Naive thymus-derived CD4-positive, alpha-beta T cell (primary cell): ENCODE measurements at places on chromosomes 16 and 17. TPM values are rescaled to one million over a fixed set of nuclear protein-coding genes. Genes with fewer than 3 reads are reported as not detected.

DNA sequence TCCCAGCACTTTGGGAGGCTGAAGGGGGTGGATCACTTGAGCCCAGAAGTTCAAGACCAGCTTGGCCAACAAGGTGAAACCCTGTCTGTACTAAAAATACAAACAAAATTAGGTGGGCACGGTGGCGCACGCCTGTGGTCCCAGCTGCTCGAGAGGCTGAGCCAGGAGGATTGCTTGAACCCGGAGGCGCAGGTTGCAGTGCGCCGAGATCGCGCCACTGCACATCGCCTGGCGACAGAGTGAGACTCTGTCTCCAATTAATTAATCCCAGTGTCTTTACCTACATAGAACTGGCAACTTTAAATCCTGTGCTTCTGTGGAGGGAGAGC, 1.5 kb upstream of the ELOB start:
- H3K27me3 ChIP-seq: no peaks in the 10 kb centered on the region
- DNase-seq: no peak
- peak overlapping the region; percentile 93 for H3K4me3 ChIP-seq
- H3K27ac ChIP-seq: peak overlapping the region; percentile 99
- no peaks in the 10 kb centered on the region for H3K36me3 ChIP-seq

- no peak overlapping the region for H3K4me3 ChIP-seq
- no peaks in the 10 kb centered on the region for H3K4me1 ChIP-seq
- no peaks in the 10 kb centered on the region for H3K27me3 ChIP-seq
- no peak for DNase-seq
Observed at GRCh38 chr16:30867747-30868146, 26.1 kb downstream of the BCL7C start.

GRCh38 chr16:24747441-24747840, 18.0 kb downstream of the TNRC6A start:
- no peaks in the 10 kb centered on the region for H3K27me3 ChIP-seq
- peaks cover 43% of the 10 kb centered on the region for H3K4me1 ChIP-seq
- no peaks in the 10 kb centered on the region for H3K36me3 ChIP-seq

GRCh38 chr17:17942846-17943245, 29.4 kb downstream of the TOM1L2 start:
- no peaks in the 10 kb centered on the region for H3K27me3 ChIP-seq
- H3K36me3 ChIP-seq: no peaks in the 10 kb centered on the region
- peaks cover 8% of the 10 kb centered on the region for H3K4me1 ChIP-seq
- H3K4me3 ChIP-seq: no peak overlapping the region
- H3K27ac ChIP-seq: no peak overlapping the region

- H3K4me1 ChIP-seq: peaks cover 7% of the 10 kb centered on the region
- H3K36me3 ChIP-seq: peaks cover 4% of the 10 kb centered on the region
- H3K4me3 ChIP-seq: no peak overlapping the region
- no peaks in the 10 kb centered on the region for H3K27me3 ChIP-seq
- no peak for DNase-seq
- no peak overlapping the region for H3K27ac ChIP-seq
Observed at GRCh38 chr16:87838643-87839541, 30.4 kb downstream of the SLC7A5 start.

- H3K4me1 ChIP-seq: no peaks in the 10 kb centered on the region
- no peak overlapping the region for H3K4me3 ChIP-seq
- no peak overlapping the region for H3K27ac ChIP-seq
- DNase-seq: no peak
Observed at GRCh38 chr16:70688246-70688742, 2.4 kb upstream of the MTSS2 start.

- H3K27ac ChIP-seq: peak overlapping the region; percentile 81
- no peak for DNase-seq
- peak overlapping the region; percentile 91 for H3K4me3 ChIP-seq
Observed at GRCh38 chr17:8210761-8211458, 535 bp upstream of the AURKB start.

DNA sequence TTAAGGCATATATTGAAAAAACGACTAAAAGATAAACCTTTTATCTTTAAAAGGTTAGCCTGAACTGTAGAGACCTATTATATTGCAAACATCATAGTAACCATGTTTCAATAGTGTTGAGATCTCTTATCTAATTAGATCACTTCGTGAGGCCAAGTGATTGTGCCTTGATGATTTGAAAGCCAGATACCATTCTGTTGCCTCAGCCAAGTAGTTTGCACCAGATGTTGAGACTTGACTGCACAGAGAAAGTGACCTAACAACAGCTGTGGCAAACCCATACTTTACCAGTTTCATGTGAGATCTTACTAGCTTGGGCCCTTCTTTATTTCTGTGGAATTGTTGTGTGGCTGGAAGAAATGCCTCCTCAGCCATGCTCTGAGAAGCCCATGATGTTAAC, 717.3 kb downstream of the KCNJ2 start:
- DNase-seq: no peak
- H3K27ac ChIP-seq: no peak overlapping the region
- no peaks in the 10 kb centered on the region for H3K36me3 ChIP-seq

DNA sequence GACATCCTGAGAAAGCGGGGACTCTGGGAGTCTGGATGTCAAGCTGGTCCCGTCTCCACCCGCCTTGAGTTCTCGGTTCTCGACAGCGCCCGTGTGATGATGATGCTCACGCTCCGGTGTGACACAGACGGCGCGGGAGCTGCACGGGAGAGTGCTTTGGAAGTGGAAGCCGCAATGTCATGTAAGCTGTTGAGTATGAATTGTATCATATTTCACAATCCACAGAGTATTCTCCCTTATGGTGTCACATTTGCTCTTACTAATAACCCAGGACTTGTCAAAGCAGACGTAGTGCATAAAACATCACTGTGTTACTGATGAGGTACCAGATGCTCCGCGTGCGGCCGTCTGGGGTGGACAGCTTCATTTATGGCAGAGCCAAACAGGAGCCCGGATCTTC, 217.5 kb upstream of the CHMP6 start:
- peak overlapping the region; percentile 36 for H3K4me3 ChIP-seq
- peaks cover 10% of the 10 kb centered on the region for H3K36me3 ChIP-seq
- H3K27ac ChIP-seq: peak overlapping the region; percentile 72
- no peaks in the 10 kb centered on the region for H3K4me1 ChIP-seq
- no peak for DNase-seq
- no peaks in the 10 kb centered on the region for H3K27me3 ChIP-seq

- H3K4me1 ChIP-seq: no peaks in the 10 kb centered on the region
- H3K4me3 ChIP-seq: no peak overlapping the region
- no peaks in the 10 kb centered on the region for H3K36me3 ChIP-seq
- no peak for DNase-seq
- H3K27ac ChIP-seq: no peak overlapping the region
Observed at GRCh38 chr17:6485646-6486412, 41.6 kb downstream of the PIMREG start.

- no peak overlapping the region for H3K4me3 ChIP-seq
- no peaks in the 10 kb centered on the region for H3K36me3 ChIP-seq
- H3K4me1 ChIP-seq: no peaks in the 10 kb centered on the region
- no peak overlapping the region for H3K27ac ChIP-seq
- DNase-seq: no peak
Observed at GRCh38 chr16:31439519-31439918, 3.1 kb downstream of the ZNF843 start.

GRCh38 chr16:69904495-69905170, 46.5 kb upstream of the CLEC18A start:
- no peak for DNase-seq
- no peaks in the 10 kb centered on the region for H3K27me3 ChIP-seq
- no peaks in the 10 kb centered on the region for H3K4me1 ChIP-seq
- no peak overlapping the region for H3K27ac ChIP-seq

GRCh38 chr16:56825826-56826225, 39.2 kb upstream of the SLC12A3 start:
- no peak for DNase-seq
- H3K27me3 ChIP-seq: no peaks in the 10 kb centered on the region
- peaks cover 3% of the 10 kb centered on the region for H3K36me3 ChIP-seq
- no peak overlapping the region for H3K27ac ChIP-seq
- H3K4me1 ChIP-seq: no peaks in the 10 kb centered on the region
- no peak overlapping the region for H3K4me3 ChIP-seq

GRCh38 chr16:766820-767640, 6.5 kb downstream of the MSLN start:
- no peaks in the 10 kb centered on the region for H3K4me1 ChIP-seq
- DNase-seq: no peak
- H3K36me3 ChIP-seq: no peaks in the 10 kb centered on the region
- H3K4me3 ChIP-seq: no peak overlapping the region

GRCh38 chr17:17548044-17548443, 43.5 kb downstream of the PEMT start:
- no peaks in the 10 kb centered on the region for H3K4me1 ChIP-seq
- DNase-seq: no peak
- no peaks in the 10 kb centered on the region for H3K27me3 ChIP-seq
- H3K36me3 ChIP-seq: no peaks in the 10 kb centered on the region
- H3K4me3 ChIP-seq: no peak overlapping the region

- H3K36me3 ChIP-seq: no peaks in the 10 kb centered on the region
- no peak overlapping the region for H3K4me3 ChIP-seq
- no peak overlapping the region for H3K27ac ChIP-seq
- H3K4me1 ChIP-seq: no peaks in the 10 kb centered on the region
Observed at GRCh38 chr16:48824271-48824670, 214.3 kb upstream of the N4BP1 start.

GRCh38 chr16:72932050-72932449, 115.9 kb downstream of the ZFHX3 start:
- no peaks in the 10 kb centered on the region for H3K36me3 ChIP-seq
- H3K27me3 ChIP-seq: no peaks in the 10 kb centered on the region

DNA sequence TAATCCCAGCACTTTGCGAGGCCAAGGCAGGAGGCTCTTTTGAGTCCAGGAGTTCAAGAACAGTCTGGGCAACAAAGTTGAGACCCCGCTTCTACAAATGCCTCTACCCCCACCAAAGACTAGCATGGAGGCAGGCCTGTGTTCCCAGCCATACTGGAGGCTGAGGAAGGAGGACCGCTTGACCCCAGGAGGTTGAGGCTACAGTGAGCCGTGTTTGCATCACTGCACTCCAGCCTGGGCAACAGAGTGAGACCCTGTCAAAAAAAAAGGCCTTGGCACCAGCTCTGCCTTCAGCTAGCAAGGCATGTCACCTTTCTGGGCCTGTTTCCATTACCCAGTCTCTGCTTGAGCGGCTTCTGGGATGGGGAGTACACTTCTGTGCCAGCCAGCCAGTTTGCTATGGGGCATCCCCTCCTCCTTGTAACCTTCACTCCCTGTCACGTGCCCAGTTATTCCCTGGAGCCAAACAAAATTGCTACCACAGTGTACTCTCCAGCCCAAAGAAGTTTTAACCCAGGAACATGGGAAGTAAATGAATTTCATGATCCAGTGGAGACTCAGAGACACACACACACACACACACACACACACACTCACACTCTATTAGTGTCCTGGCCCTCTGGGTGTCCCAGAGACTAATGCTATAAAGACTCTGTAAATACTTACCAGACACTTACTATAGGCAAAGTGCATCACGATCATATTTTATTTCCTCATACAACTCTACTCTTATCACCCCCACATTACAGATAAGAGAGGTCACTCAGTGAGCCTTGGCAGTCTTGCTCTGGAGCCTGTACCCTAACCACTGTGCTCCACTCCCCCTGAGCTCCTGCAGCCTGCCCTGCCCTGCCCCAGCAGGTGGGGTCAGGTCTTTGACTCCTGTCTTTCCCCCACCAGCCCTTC, 2.5 kb downstream of the CISD3 start:
- peaks cover 37% of the 10 kb centered on the region for H3K4me1 ChIP-seq
- H3K4me3 ChIP-seq: no peak overlapping the region
- H3K27ac ChIP-seq: no peak overlapping the region
- no peaks in the 10 kb centered on the region for H3K36me3 ChIP-seq
- no peak for DNase-seq

DNA sequence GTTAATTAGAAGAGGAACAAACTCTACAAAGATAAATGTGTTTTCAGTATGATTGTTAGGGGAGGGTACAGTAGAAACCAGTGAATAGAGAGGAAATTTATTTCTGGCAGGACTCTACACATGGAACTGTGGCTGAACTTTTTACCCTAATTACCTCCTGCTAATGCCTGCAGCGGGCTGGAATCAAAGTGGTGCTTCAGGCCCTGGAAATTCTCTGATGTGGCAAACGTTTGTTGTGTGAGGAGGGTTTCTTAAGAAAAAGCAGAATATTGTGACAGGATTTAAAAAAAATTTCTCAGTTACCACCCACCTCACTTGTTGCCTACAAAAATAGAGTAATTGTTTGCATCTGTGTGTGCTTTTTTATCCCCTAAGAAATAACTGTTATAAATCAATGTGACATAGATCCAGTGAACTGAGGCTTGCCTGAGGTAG, 154.5 kb downstream of the BCAS3 start:
- no peak overlapping the region for H3K4me3 ChIP-seq
- H3K4me1 ChIP-seq: no peaks in the 10 kb centered on the region
- DNase-seq: no peak

DNA sequence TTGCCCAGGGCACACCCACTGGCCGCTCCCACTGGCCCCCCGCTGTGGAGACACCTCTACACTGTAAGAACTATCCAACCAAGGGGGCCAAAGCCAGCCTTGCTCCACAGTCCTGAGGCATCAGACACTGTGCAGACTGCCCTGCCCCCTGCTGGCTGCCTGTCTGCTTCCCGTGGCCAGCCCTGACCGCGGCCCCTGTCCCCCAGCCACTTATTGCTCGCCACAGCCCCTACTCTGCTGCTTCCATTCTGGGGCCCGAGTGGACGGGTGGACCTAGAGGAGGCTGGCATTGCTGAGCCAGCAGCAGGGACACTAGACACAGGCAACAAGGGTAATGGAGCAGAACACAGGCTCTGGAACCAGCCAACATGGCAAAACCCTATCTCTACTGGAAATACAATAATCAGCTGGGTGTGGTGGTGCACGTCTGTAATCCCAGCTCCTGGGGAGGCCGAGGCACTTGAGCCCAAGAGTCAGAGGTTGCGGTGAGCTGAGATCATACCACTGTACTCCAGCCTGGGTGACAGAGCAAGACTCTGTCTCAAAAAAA, 19.7 kb upstream of the LRRC37A3 start:
- H3K36me3 ChIP-seq: no peaks in the 10 kb centered on the region
- no peak overlapping the region for H3K4me3 ChIP-seq
- no peaks in the 10 kb centered on the region for H3K4me1 ChIP-seq
- H3K27me3 ChIP-seq: no peaks in the 10 kb centered on the region

The TMC8 gene
- 423 and 429 TPM in 2 replicates for total RNA-seq

The CCL4 gene
- 2.2 TPM for total RNA-seq

The USP43 gene
- total RNA-seq: not detected

The DNAH3 gene
- total RNA-seq: not detected

The BMERB1 gene
- total RNA-seq: 2.3 TPM

The GCGR gene
- not detected in 2 replicates for total RNA-seq
